ENCODE measurements at places on chromosomes 2 and 18. TPM values are rescaled to one million over a fixed set of nuclear protein-coding genes. Genes with fewer than 3 reads are reported as not detected.

Gene PASK
- total RNA-seq: 62.9 TPM

Gene ST8SIA3
- not detected for total RNA-seq

Gene SLC5A7
- total RNA-seq: not detected

Gene MAP3K19
- not detected for total RNA-seq

Gene RIT2
- not detected for total RNA-seq

Gene EML6
- total RNA-seq: 0.16 TPM

Gene SKOR2
- total RNA-seq: 0.14 TPM

Gene MTLN
- 55.6 TPM for total RNA-seq

Gene EIPR1
- total RNA-seq: 58.2 TPM

Gene C18orf63
- total RNA-seq: not detected

Gene PROM2
- 0.44 TPM for total RNA-seq

Gene GAD1
- total RNA-seq: 6.9 TPM

Gene SLC11A1
- 0.09 TPM for total RNA-seq

Gene PLB1
- 1.1 TPM for total RNA-seq

Gene CNPPD1
- total RNA-seq: 38.7 TPM

Gene TTL
- 30.2 TPM for total RNA-seq

Gene LGALSL
- total RNA-seq: 1.9 TPM

Gene ESPNL
- total RNA-seq: 0.16 TPM

Gene ZNF892
- 3.8 TPM for total RNA-seq

Gene COL4A4
- not detected for total RNA-seq

Gene COPS9
- 92.1 TPM for total RNA-seq

Gene CIB4
- total RNA-seq: not detected

Gene SCTR
- total RNA-seq: not detected

Gene PID1
- not detected for total RNA-seq

Gene LTBP1
- total RNA-seq: 0.26 TPM

Gene C1GALT1C1L
- not detected for total RNA-seq

Gene CENPA
- total RNA-seq: 38.0 TPM

Gene GNAL
- 0.21 TPM for total RNA-seq

Gene SCYGR6
- not detected for total RNA-seq

Gene NEU2
- total RNA-seq: not detected

Gene STRN
- total RNA-seq: 27.7 TPM

Gene LYPD1
- total RNA-seq: not detected

Gene ALPI
- not detected for total RNA-seq

Gene SMAD2
- 169 TPM for total RNA-seq

Gene PTH2R
- not detected for total RNA-seq

Gene CRYGC
- total RNA-seq: not detected

Gene APOB
- not detected for total RNA-seq

Gene DSG4
- total RNA-seq: not detected

Gene RAB10
- total RNA-seq: 103 TPM

Gene GALR1
- not detected for total RNA-seq

Gene ANXA4
- 30.7 TPM for total RNA-seq

Gene DNAJC10
- total RNA-seq: 48.9 TPM

Gene HOXD13
- not detected for total RNA-seq

Gene REG3A
- not detected for total RNA-seq

Gene FAM237A
- total RNA-seq: not detected

Gene MC5R
- total RNA-seq: not detected

Gene ANO7
- total RNA-seq: 2.4 TPM

All from activated CD4-positive, alpha-beta T cell treated with anti-CD3 and anti-CD28 coated beads for 36 hours (primary cell).